Activated naive CD8-positive, alpha-beta T cell treated with anti-CD3 and anti-CD28 coated beads, Interleukin-2, amount 10 ng/mL, durations not matched to agents 7 days and 5 days (primary cell): ENCODE measurements at places on chromosomes 2 and 18.

DNA sequence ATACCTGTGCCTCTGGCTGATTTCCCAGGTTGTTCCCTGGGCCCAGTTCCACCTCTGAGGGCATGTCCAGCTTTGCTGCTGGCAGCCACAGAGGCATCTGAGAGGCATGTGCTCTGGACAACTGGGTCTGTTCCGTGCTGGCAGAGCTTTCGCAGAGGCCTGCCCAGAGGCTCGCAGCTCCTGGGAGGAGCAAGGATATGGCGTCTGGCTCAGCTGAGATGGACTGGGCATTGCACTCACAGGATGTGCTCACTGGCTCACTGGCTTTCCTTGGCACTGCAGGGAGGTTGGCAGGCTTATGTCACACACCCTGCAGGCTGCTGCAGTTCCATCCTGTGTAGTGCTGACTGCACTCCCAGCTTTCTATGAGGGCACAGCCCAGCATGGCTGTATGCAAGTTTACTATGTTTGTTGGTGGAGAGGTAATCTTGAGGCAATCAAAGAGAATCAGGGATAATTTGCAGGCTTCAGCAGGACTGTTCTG, 172.3 kb downstream of the PRKCE start:
- DNase-seq, result no peak

DNA sequence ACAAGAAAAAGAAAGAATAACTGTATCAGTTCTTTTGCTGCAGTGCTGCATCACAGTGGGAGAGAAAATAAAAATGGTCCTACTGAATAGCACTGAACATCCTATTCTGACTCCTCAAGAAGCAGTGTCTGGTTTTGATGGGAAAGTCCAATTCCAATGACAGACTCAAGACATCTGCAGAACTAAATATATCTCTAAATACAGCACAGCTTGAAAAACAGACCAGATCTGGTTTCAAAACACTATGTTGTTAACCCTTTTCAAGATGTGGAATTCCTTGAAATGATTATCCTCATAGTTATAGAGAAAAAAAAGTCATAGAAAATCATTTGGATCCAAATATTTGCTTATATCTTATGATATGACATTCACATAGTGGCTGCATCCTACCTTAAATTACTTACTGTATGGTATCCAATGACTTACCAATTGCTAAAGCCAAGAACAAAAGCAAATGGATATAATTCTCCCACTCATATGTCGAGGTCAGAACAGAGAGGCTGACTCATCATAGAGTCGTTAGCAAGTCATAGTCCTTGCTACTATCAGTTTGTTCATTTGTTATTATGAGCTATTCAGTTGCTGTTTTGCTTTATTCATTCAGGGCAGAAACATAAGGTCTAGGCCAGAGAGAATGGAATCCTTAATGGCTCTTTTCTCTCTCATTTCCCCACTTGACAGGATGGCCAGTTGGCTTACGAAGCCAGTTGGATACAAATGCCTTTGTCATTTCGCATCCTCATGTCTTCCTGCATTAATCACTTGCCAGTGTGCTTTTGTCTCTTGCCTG, 62.5 kb upstream of the ACVR2A start:
- DNase-seq, result no peak

DNA sequence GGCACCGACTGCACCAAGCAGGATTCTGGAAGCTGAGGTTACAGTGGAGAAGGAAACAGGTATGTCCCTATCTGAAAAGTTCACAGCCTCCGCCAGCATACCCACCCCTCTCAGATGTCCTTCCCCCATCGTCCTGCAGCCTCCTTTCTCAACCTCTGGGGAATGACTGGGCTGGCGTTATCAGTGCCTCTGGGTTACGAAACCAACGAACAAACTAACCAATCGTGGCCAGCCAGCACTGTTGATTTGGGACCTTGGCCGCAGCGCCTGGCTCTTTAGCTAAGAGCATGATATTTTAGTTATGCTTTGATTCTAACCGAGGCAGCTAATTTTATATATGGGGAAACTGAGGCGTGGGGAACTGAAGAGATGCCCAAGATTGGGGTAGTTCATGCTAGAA, 233.0 kb downstream of the TFCP2L1 start:
- no peak for DNase-seq

DNA sequence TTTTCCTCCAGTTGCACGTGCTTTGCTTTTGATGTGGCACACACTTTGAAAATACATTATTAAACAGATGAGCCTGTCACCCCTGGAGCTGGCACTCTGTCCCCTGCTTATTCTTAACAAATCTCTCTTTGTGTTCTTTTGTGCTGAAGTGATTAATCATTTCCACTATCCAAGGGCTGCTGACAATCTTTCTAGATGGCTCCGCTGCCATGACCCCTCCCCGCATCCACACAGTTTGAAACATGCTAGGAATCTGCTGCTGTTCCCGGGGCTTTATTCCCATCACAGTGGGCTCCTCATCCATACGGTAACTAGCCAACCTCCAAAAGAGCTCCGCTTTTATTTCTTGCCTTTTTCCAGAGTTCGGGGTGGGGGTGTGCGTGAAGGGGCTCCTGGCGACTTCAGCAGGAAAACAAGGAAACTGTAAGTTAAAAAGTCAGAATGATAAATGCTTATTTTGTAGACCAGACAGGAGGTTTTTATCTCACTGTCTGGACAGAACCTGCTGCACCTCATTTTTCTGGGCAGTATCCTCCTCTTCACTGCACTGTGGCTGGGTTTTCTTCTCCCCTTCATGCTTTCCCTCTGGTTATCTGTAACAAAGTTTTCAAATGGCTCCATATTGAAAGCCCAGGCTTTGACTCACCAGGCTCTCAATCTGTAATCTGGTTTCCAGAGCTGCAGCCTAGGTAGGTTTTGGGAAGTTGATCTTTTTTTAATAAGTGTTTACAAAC, 319.7 kb downstream of the AFF3 start:
- DNase-seq, result no peak

- no peak for DNase-seq
These were observed 14.0 kb upstream of the YES1 start for GRCh38 chr18:825891-826585.

GRCh38 chr18:55850904-55851303, 262.9 kb upstream of the TCF4 start:
- DNase-seq, result no peak
